ENCODE measurements at places on chromosomes 7 and 10.

GRCh38 chr7:11415101-11415500, 416.9 kb downstream of the THSD7A start:
- DNase-seq, result no peak

DNA sequence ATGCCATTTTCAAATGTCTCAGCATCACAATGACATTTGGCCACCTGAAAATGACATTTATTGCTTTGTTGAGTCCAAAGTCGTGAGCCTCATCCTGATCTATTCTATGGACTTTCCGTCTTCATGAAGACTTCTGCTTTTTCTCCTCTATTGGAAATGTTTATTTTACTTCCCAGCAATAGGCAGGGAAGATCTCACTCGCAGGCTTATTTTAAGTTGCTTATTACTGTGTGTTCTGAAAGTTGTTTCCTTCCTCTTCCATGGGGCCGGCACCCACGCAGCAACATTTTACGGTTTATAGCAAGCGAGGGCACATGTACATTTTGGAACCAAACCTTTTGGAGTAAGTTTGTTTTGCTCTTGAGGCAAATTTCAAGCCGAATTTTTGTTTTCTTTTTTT, 221.0 kb upstream of the KLF6 start:
- no peak for DNase-seq

DNA sequence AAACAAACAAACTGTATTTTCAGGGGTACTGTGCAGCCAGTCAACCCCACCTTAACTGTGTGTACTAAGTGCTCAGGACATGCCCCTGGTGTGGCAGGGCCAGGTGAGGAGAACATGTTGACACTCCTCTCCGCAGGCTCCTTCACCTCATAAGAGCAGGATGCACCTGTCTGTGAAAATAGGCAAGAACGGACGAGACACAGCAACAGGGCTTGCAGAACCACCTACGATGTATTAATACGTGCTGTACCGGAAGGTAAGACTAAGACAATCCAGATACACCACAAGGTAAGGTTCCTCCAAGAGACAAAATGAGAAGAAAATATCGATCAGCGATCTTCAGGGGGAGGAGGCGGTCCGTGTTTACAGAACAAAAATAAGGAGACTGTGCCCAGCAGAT, 65.8 kb upstream of the CAMK2B start:
- DNase-seq, result no peak

- DNase-seq, result no peak
Measured at GRCh38 chr7:6320791-6321190, 48.4 kb upstream of the CYTH3 start.

- DNase-seq, result no peak
Measured at GRCh38 chr7:120842121-120842621, 15.8 kb downstream of the TSPAN12 start.

- no peak for DNase-seq
Measured at GRCh38 chr7:41326616-41327015, 376.3 kb downstream of the INHBA start.

GRCh38 chr10:121595806-121596688, 2.2 kb downstream of the FGFR2 start:
- DNase-seq, result no peak

- DNase-seq, result no peak
Measured at GRCh38 chr7:56174875-56175760, 58.9 kb upstream of the NUPR2 start.

DNA sequence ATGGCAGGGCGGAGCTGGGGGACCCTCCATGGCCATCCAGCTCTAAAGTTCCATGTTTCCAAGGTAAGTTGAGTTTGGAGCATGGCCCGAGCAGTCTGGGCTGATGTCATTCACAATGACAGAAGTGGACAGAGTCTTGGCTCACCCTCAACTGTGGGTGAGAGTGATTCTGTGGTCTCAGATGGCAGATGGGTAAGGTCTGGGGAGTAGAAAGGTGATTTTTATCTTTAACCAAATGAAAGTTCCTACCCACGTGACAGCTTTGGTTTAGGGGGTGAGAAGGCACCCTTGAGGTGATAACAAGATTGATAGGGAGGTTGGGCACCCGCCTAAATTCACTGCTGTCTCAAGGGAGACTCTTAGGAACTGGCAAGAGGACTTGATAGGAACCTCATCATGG, 57.6 kb upstream of the PDZD8 start:
- DNase-seq, result no peak

- DNase-seq, result no peak
Measured at GRCh38 chr10:17394854-17395253, 59.5 kb downstream of the ST8SIA6 start.

DNA sequence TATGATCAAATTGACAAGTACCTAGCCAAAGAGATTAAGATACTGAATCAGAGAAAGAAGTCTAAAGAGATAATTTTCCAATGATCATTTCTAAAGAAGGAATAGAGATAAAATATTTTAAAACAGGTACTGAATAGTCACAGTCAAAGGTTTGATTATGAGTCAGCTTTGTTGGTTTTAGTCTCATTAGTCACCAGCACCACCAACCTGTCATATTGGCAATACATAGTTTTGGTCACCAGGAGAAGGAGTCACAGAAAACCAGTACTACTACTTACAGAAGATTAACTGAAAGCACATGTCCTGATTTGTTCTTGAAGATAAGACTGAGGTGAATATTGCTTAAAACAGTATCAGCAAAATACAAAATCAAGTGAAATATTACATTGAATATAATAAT, 34.6 kb downstream of the ZEB1 start:
- DNase-seq, result peak; percentile 88

- no peak for DNase-seq
Measured at GRCh38 chr7:46133751-46134150, 212.7 kb upstream of the IGFBP3 start.

- DNase-seq, result no peak
Measured at GRCh38 chr10:58976254-58976653, 200.2 kb upstream of the PHYHIPL start.

- DNase-seq, result no peak
Measured at GRCh38 chr7:139867847-139868246, 38.8 kb downstream of the TBXAS1 start.

- DNase-seq, result no peak
Measured at GRCh38 chr10:1266033-1266802, 210.0 kb downstream of the WDR37 start.

GRCh38 chr7:137081321-137082093, 213.1 kb downstream of the CHRM2 start:
- DNase-seq, result no peak

DNA sequence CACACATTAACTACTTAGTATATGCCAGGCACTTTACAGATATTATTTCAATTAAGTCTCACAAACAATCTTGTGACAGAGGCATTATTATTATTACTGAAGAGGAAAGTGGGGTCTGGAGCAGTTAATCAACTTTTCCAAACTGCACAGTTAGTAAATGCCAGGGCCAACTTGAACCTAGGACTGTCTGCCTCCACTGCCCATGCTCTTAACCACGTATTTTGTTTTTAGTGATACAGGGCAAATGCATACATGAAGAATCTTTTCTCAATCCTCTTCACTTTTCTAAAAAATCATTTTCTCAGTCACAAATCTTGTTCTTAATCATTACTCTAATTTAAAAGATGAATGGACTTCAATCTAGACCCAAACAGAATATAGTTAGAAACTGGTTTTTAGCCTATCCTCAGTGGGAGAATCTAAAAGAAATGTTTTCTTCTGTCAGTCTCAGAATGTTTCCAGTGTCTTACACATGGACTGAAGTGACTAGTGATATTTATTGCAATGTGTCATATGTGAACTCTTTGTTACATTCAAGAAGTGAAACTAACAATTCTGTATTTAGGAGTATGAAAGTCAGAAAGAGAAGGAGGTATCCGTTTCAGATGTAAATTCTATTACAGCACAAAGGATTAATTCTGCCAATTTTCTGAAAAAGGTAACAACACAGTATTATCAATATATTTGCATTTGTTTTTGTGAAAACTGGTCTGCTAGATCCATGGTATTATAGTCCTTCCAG, 55.5 kb upstream of the CCNJ start:
- DNase-seq, result no peak

DNA sequence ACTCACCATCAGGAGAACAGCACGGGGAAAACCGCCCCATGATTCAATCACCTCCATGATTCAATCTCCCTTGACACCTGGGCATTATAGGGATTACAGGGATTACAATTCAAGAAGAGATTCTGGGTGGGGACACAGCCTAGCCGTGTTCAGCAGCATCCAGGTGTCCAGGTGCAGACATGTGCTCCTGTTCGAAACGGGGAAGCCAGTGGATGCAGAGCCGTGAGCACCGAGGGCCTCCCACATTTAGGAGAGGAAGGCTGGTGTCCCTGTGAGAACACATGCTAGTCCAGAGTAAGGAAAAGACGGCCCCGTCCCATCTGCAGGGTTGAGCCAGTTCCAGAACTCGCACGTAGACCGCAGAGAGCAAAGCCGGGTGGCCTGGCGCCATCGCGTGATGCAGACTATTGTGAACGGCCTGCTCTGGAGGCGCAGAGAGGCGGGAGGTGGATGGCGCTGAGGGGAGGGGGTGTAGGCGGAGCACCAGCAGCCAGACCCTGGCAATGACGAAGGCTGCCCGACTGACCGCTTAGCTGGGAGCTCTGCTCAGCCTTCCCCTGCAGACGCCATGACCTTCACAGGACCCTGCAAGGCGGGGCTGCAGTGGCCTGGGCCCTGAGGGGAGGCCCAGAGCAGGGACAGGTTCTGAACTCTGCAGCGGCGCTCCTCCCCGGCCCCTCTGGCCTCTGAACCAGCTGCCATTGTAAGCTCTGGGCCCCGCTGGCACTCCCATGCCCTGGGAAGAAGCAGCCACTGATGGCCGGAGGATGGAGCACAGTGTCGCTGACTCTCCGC, 141.6 kb upstream of the TCERG1L start:
- no peak for DNase-seq

DNA sequence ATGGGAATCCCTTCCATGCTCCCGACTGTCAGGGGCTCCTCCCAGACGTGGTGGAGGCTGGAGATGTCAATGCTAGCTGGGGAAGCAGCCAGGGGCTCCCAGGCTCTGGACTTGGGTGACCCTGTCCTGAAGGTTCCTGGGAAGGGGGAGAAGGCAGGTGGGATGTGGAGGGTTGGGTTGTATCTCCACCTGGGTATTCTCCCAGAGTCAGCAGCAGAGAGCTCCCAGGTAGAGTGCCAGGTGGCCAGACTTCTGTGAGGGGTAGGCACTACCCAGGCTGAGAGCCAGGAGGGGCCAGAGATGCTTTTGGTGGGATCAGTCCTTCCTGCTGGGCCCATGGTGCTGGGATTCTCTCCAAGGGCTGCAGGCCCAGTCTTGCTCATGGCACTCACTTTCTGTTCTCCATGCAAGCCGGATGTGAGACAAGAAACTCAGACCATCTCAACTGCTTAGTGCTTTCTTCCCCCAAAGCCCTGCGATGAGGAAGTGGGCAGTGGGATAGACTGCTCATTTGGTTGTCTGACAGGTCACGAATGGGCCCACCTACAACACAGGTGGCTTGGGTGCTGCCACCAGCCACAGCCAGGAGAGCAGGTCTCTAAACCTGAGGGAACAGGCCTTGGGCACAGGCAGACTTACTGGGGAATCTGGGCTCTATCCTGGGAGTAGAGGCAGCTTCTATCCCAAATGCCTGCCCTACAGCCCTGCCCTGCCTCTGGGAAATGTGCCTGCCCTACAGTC, 52.5 kb upstream of the CAMK2B start:
- no peak for DNase-seq

DNA sequence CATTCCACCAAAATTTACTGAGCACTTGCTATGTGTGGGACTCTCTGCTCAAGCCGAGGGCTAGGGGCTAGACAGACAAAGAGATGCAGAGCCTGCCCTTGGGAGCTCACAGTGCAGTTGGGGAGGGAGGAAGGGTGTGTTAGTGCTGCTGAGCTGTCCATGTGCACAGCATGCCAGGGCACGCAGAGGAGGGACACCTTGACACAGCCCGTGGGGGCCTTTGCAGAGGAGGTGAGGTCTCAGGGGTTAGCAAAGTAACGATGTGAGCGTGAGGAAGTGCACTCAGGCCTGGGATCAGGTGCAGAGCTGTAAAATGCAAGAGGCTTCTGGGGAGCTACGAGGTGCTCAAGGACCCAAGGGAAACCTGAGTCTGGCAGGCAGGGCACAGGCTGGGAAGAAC, 16.3 kb downstream of the PRKCQ start:
- no peak for DNase-seq

GRCh38 chr7:45138433-45139267, 18.9 kb upstream of the RAMP3 start:
- DNase-seq, result no peak

DNA sequence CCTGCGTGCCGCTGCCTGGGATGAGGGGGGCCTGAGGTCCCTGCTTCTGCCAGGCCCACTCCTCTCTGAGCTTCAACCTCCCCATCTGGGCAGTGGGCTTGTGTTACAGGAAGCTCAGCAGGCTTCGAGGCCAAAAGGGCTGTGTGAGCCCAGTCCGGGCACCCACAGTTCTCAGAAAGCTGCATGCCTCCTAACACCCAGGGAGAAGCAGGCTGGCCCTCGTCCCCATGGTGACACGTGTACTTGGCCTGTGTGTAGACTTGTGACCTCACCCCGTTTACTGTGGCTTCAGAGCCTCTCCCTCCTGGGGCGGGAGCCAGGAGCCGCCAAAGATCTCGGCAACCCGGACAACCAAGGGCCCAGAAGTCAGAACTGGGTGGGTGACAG, 2.2 kb upstream of the GRIFIN start:
- no peak for DNase-seq

- DNase-seq, result no peak
Measured at GRCh38 chr7:7208520-7208919, 26.2 kb downstream of the C1GALT1 start.

- DNase-seq, result no peak
Measured at GRCh38 chr10:8301831-8302230, 247.3 kb downstream of the GATA3 start.

GRCh38 chr10:100254191-100254590, 13.2 kb downstream of the CWF19L1 start:
- DNase-seq, result no peak

- DNase-seq, result no peak
Measured at GRCh38 chr7:80859272-80859970, 59.4 kb downstream of the SEMA3C start.

DNA sequence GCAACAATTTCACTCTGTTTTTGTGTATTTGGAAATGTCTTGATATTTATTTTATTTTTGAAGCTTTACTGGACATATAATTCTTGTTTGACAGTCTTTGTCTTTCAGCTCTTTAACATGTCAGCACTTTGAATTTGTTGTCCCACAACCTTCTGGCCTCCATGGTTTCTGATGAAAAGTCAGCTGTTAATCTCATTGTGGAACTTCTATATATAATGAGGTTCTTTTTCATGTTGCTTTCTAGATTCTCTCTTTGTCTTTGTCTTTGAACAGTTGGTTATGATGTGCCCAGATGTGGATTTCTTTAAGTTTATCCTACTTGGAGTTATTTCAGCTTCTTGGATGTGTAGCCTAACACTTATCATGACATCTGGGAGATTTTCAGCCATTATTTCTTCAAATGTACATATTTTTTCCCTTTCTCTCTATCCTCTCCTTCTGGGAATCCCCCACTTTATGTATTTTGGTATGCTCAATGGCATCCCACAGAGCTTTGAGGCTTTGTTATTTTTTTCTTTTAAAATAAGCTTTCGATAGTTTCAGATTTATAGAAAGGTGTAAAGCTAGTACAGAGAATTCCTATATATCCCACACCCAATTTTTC, 9.5 kb upstream of the LMTK2 start:
- no peak for DNase-seq

All from activated CD4-positive, alpha-beta T cell treated with anti-CD3 and anti-CD28 coated beads, Interleukin-10, Interleukin-2, amounts not matched to agents 100 ng/mL and 50 ng/mL, durations not matched to agents 16 hours and 8 hours (primary cell).